Pons (tissue), 1 donor: ENCODE measurements at places on chromosomes 5 and 9.

- DNase-seq = no peak
These were observed 23.3 kb downstream of the UGCG start for GRCh38 chr9:111919875-111920274.

- no peak for DNase-seq
These were observed 82.4 kb upstream of the STC2 start for GRCh38 chr5:173410459-173411233.

- peak; percentile 46 for DNase-seq
These were observed 33.8 kb downstream of the ERGIC1 start for GRCh38 chr5:172867761-172868435.

DNA sequence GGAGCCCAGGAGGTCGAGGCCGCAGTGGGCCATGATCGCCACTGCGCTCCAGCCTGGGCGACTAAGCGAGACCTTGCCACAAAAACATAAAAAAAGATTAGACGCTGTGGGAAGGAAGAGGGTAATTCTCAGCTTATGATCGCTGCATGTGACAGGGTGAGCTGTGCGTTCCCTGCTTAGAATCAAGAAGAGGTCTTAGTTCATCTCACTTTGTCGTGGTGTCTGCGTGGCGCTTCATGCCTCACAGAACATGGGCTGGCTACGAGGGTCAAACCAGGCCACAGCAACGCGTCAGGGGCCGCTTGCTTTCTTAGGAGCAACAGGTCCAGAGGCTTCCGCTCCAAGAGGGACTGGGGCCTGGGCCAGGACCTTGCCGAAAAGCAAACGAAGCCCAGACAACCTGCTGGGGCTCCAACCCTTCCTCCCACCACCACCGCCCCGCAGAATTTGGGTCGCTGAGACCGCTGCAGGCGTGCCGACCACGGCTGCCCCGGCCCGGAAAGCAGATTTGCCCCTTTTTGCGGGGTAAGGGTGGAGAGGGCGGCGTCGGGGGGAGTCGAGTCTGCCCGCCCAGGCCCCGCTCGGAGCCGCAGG is 10.0 kb upstream of the GRIN1 start:
- no peak for DNase-seq

DNA sequence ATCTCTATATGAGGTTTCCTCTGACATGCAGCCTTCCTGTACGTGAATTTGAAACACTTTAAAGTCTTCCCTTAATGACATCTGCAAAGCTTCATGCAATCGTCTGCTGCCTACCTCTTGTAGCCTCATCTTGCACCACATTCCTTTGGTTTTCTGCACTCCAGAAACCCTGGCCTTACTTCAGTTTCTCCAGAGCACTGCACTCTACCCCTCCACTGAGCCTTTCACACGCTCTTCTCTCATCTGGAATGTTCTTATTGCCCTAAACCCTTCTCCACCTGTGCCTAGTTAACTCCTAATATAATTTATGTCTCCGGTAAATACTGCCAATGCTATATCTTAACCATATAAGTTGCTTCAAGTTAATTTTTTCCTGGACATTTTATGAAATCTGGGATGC is 168.8 kb upstream of the SLC27A6 start:
- DNase-seq = no peak
